Stimulated activated CD8-positive, alpha-beta memory T cell treated with anti-CD3 and anti-CD28 coated beads, Interleukin-12 subunit alpha, Interleukin-12 subunit beta, amount 100 ng/mL, for 1 hour (primary cell): ENCODE measurements at places on chromosomes 4 and X.

DNA sequence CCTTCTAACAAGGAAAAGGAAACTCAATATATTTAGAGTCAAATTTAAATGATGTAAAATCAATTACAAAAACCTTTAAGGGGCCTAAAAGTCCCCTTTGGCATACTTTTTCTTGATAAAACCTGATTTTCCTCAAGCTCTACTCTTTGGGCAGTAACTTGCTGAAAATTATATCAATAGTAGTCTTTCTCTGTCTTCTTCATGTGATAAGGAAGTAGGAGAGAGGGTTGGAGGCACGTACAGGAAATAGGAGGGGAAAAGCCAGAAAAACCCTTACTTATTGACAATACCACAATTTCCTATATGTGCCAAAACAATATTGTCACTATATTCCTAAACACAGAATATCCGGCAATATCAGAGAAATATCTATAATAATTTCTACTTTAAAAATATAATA lies 9.6 kb downstream of the RHOH start:
- no peak for DNase-seq

DNA sequence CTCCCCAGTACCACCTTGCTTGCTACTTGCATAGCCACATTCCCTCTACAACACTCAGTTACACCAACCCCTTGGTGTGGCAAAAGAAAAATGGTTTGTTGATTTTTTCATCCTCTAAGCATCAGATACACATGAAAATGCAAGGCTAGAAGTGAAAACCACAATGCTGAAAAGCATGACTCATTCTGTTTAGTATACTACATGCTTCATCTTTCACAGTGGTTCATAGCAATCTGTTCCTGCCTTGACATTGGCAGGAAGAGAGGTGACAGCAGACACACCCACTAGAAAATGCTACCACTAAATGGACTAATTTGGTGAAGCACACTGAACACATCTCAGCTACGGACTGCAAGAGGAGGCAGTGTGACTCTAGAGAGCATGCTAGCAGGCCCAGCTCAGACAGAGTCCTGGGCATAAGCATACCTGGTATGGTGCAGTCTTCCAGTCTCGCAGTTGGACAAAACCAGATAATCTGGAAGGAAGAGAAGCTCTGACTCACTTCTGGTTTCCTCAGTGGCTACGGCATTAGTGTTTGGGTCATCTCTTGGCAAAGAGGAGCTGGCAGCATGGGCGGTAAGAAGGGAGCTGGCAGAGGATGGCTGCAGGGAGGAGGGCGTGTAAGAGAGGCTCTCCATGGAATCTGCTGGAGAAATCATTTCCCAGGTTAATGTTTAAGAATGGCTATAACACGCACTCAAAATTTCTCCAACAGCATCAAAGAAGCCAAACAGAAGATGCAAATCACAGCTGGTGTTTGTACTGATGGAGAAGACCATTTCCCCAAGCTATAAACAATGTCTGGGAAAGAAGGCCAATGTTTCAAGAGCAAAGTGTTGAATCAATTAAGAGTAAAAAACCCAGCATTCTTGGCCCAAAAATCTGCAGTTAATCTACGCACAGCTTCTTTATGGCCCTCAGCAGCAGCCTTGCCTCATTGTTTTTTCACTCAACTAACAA lies 37.8 kb downstream of the GAB3 start:
- no peak for DNase-seq

GRCh38 chr4:64584981-64585557 lies 175.8 kb upstream of the TECRL start:
- DNase-seq: no peak

GRCh38 chr4:51866835-51867234 lies 23.9 kb downstream of the DCUN1D4 start:
- DNase-seq: no peak

GRCh38 chr4:143597276-143597675 lies 83.8 kb downstream of the SMARCA5 start:
- no peak for DNase-seq

DNA sequence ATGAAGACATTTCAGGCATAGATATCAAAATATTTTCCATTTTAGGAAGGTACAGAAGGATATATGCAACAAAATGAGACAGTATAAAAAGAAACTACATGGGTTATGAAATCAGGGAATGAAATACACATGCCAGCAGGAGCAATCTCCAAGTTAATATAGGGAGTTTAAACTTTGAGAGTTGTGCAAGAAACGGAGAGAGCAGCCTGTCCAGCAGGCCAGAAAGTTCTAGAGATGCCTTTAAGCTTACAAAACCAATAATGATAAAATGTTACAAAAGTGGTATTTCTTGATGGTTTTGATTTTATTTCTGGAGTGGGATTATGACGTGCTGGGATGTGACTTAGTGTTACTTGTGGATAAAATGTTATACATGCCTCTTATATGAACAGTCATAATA lies 2047.9 kb downstream of the ARAP2 start:
- DNase-seq: no peak

DNA sequence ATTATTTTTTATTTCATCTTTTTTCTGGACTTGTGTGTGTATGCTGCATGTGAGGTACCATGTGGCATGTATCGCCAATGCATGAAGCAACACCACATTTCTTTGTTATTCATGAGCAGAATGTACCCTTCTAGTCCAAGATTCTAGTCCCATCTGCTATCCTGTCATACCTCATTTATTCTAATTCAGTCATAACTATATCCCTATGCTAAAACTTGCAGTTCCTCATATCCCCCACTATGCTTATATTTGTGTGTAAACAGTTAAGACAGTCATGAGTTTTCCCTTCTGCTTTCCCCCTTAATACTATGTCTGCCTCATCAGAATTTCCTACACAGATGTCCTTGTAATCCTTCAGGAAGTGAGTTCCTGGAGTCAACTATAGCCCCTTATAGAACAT lies 19.7 kb downstream of the OCRL start:
- no peak for DNase-seq

DNA sequence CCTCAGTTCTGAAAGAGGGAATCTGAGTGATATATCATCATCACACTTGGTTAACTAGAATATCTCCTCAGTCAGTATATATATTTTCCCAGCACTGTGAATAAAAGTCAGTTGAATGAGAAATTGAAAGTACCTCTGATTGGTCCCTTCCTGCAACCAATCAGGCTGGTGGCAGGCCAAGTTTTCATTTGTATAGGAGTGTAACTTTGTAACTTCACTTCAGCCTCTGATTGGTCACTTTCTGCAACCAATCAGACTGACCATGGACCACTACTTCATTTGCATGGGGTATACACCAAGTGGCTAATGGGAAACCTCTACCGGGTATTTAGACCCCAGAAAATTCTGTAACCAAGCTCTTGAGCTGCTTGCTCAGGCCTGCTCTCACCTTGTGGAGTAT lies 2.0 kb upstream of the PGK1 start:
- DNase-seq: no peak

- DNase-seq: no peak
Observed at GRCh38 chr4:63458010-63458409, 951.2 kb downstream of the TECRL start.

DNA sequence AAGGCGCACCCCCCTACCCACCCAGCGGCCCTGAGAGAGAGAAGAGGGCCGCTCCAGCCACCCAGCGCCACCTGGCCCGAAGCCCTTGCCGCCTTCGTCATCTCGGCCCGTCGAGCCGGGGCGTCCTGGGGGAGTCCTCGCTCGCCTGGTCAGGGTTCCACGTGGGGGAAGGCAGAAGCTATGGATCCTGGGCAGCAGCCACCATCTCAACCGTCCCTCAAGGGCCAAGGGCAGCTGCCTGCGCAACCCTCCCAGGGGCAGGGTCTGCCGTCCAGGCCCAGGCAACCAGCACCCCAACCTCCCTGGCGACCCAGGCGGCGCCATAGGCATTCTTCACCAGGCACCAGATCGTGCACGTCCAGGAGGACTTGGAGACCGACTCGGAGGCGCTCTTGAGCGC lies 51.5 kb upstream of the IL13RA2 start:
- no peak for DNase-seq

DNA sequence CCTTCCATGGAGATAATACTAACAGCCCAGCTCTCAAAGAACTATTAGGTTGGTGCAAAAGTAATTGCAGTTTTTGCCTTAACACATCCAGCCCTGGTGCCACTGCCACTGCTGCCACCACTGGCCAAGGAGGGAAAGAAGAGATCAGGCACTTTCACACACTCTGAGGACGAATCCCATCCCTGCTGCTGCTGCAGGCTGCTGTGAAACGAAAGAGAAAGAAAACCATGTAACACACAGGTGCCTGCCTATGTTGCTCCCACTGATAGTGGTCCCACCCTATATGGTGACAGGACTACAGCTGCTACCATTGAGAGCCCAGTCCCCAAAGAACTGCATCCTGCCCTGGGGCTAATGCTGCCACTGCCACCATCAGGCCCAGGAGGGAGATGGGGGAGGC lies 35.1 kb downstream of the TMLHE start:
- no peak for DNase-seq

DNA sequence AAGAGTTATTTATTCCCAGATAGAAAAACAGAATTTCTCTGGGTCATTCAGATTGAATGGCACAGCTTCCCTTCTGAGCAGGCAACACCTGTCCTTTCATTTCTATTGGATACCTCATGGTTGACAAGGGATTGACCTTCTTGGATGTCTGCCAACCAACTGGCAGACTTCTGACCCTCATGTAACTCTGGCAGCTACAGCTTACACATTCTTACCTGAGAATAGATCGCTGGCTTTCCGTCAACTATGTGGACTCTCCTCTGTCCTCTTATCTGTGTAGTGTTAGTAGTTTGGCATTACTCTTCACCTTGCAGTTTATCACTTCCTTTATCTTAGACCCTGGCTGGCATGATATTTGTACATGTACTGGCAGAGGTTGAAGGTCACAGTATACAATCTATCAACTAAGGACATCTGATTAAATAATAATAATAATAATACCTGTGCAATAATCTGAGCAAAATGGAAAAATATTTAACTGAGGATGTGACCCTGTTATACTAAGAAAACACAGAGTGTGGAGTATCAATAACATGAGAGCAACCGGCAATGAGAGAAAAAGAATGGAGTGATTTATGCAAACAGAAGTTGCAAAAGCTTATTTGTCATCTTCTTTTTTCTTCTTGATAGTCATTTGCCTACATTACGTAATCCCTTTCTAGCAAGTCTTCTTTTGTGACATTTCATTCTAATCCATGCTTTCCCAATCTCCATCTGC lies 1118.2 kb downstream of the ARAP2 start:
- no peak for DNase-seq

DNA sequence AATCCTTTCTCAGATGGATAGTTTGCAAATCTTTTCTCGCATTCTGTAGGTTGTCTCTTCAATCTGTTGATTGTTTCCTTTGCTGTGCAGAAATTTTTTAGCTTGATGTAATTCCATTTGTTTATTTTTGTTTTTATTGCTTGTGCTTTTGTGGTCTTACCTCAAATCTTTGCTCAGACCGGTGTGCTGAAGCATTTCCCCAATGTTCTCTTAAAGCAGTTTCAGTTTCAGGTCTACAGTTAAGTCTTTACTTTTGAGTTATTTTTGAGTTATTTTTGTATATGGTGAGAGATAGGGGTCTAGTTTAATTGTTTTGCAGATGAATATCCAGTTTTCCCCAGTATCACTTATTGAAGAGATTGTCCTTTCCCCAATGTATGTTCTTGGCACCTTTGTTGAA lies 18.2 kb upstream of the SLC25A14 start:
- no peak for DNase-seq

DNA sequence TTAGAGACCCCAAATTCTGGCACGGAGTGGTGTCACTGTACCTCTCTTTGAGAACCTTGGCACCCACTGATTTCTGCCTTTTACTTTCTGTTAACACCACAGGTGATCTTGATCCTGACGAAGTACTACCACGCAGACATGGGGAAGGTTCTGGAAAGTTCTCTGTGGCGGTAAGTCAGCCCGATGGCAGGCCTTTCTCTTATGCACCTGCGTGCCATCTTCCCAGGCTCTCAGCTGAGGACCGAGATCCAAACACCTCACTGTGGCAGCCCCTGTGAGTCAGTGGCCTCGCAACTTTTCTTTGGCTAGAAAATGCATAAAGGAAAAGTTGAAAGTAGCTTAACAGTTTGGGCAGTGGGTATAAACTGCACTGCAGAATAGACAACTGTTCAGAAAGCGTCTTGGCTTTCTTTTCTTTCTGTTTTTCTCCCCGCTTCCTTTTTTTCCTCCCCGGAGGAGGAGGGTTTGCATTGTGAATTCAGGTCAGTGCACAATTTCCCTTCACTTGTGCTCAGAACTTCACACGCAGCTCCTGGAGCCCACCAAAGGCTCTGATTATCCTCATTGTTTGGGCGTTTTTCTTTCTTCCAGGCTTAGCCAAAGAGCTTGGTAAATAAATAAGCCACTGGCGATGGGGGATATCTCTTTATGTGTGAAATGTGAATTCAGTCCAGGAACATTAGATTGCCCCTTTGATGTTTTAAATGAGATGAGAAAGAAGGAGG lies 38.4 kb downstream of the PSAPL1 start:
- no peak for DNase-seq

DNA sequence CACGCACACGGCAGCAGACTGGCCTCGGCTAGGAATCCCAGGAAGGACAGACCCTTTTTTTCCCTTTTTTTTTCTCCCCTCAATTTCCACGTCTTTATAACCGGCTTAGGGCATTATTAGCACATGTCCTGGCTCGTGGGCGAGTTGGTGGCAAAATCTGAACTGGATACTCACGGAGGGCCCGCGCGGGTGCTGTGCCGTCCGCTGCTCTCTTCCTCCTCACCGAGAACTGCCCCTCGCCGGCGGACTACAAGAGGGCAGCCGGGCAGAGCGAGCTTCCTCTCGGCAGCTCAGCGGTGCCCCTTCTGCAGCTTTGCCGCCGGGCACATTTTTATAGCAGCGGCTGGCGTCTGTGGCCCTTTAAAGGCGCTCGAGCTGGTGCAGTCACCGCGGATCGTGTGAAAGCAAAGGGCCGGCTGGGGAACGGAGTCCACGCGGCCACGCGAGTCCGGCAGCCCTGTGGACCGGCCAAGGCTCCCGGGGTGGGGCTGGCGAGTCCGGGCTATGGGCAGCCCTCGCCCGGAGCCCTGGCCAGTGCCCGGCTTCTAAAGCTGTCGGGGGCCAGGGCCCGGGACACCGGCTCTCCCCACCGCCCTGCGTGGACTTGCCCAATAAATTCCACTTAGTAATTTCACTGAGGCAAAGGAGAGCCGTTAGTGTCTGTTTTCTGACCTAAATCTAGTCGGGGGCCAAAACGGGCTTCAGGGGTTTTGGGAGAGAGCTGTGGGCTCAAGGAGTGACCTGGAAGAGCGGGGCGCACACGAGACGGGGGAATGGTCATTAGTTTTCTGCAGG lies 1.3 kb upstream of the CITED1 start:
- no peak for DNase-seq
